ENCODE measurements at places on chromosomes 2 and 18. TPM values are rescaled to one million over a fixed set of nuclear protein-coding genes. Genes with fewer than 3 reads are reported as not detected.

GRCh38 chr2:222897898-222898297 lies 37.1 kb downstream of the ACSL3 start:
- H3K36me3 ChIP-seq = no peaks in the 10 kb centered on the region
- peaks cover 12% of the 10 kb centered on the region for H3K4me1 ChIP-seq
- H3K4me3 ChIP-seq = no peak overlapping the region
- no peak overlapping the region for H3K27ac ChIP-seq

- H3K4me3 ChIP-seq = no peak overlapping the region
- no peak for DNase-seq
- no peaks in the 10 kb centered on the region for H3K27me3 ChIP-seq
- no peaks in the 10 kb centered on the region for H3K4me1 ChIP-seq
These were observed 114.1 kb downstream of the PLEKHM3 start for GRCh38 chr2:207911215-207911614.

DNA sequence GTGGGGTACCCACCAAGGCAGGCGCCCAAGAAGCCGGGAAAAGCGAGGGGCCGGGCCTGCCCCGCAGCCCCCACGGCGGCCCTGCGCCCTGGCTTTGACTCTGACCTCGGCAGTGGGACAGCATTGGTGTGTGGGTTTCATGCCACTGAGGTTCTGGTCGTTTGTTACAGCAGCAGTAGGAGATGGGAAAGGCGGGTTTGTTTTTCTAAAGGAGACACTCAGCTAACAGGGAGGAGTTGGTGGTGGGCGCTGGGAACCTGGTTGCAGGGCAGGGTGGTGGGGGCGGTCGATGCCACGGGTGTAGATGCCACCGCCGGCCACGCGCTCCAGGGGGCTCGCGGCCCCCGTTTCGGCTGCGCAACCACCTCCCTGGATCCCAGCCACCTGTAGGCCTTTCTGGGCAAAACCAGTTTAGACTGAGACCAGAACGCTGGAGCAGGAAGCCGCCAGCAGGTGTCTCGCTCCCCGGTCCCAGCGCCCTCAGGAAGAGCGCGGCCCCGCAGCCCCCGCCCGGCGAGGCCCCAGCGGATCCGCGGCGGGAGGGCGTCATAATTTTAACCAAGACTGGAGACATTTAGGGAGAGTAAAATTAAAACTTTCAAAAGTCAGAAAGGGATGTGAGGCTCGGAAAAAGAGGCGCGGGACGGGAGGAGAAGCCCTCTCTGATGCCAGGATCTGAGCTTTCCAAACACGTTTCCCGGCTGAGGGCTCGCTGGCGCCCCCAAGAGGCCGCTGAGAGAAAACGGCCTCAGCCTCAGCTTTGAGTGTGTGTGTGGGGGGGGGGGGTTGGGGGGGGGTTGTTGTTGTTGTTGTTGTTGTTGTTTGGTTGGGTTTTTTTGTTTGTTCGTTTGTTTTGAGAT lies 17.4 kb downstream of the CIDEA start:
- H3K4me1 ChIP-seq = no peaks in the 10 kb centered on the region
- peak; percentile 52 for DNase-seq
- peaks cover 18% of the 10 kb centered on the region for H3K27me3 ChIP-seq
- no peak overlapping the region for H3K27ac ChIP-seq

- H3K27ac ChIP-seq = no peak overlapping the region
- no peak for DNase-seq
- H3K36me3 ChIP-seq = no peaks in the 10 kb centered on the region
These were observed 255.2 kb downstream of the LPIN1 start for GRCh38 chr2:12001621-12002020.

GRCh38 chr2:128016620-128017019 lies 11.2 kb downstream of the SAP130 start:
- H3K4me1 ChIP-seq = no peaks in the 10 kb centered on the region
- H3K27ac ChIP-seq = no peak overlapping the region
- no peak for DNase-seq
- H3K36me3 ChIP-seq = peaks cover 34% of the 10 kb centered on the region

ZNF142 gene
- total RNA-seq = 54.2 TPM

IL36A gene
- total RNA-seq = 0.42 TPM

PJVK gene
- 1.9 TPM for total RNA-seq

DHX57 gene
- total RNA-seq = 15.3 TPM

DOK1 gene
- total RNA-seq = 52.1 TPM
